ENCODE measurements at places on chromosomes 11 and 22.

DNA sequence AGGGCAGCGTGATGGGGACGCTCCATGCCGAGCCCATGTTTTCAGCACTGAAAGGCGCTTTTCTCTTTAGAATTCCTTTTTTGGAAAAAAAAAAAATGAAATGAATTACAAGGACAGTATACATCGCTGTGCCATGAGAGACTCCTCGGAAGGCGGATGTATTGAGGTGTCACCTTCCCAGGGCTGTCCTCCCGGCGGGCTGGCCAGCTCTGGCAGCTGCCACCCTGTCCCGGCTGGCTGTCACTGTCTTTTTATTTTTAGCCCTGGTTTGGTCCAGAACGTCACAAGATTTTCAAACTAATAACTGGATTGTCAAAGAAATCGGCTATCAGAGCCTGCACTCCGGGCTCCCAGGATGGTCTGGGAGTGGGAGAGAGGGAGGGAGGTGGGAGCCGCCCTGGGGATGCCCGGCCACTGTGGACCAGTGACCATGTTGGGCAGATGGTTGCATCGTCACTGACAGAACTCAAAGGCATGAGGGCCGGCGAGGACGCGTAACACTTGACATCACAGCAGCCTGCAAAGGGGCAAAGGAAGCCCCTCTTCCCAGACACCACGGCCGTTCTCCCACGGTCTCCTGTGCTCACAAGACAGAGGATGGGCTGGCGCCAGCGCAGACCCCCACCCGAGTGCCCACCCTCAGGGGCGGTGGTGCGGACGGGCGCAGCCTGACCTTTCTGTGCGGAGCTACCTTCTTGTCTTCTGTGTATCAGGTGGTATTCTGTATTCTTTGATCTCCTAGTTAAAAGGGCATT is 392.9 kb downstream of the TBC1D22A start:
- DNase-seq: no peak

- DNase-seq: no peak
Measured at GRCh38 chr11:79311461-79311860, 129.4 kb downstream of the TENM4 start.

- peak; percentile 44 for DNase-seq
Measured at GRCh38 chr11:6357222-6357621, 33.1 kb upstream of the SMPD1 start.

GRCh38 chr22:42868751-42869251 is 11.7 kb upstream of the ARFGAP3 start:
- no peak for DNase-seq

- no peak for DNase-seq
Measured at GRCh38 chr22:24101966-24102365, 79.3 kb upstream of the SUSD2 start.

- no peak for DNase-seq
Measured at GRCh38 chr11:132925825-132926469, 606.4 kb downstream of the OPCML start.
